ENCODE measurements at places on chromosomes 3 and 15.

DNA sequence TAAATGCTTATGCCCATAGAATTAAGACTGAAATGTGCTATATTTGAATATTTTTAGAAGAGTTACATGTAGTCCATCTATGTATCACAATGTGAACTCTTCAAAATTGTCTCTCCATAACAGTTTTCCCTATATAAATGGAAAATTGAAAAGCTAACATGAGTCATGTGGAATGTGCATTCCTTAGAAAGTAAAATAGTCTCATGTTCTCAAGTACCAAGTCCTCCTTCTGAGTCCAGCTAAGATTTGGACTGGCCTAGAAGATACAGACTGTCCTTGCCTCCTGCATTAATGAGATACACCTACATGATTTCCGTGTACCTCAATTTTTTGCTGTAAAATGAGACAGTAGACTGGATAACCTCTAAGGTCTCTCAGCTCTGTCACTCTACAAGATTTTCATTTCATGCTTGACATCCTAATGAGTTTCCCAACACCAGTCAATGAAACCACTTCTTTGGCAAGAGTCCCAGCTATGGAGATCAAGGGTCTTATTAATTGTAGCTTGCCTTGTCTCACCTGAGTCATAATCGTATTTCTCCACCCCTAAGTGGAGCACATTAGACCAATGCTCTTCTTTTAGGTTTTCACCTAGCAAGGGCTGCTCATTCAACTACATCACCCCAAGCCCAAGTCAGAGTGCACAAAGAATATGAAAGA is 350.6 kb upstream of the IL12A start:
- no peak for DNase-seq

DNA sequence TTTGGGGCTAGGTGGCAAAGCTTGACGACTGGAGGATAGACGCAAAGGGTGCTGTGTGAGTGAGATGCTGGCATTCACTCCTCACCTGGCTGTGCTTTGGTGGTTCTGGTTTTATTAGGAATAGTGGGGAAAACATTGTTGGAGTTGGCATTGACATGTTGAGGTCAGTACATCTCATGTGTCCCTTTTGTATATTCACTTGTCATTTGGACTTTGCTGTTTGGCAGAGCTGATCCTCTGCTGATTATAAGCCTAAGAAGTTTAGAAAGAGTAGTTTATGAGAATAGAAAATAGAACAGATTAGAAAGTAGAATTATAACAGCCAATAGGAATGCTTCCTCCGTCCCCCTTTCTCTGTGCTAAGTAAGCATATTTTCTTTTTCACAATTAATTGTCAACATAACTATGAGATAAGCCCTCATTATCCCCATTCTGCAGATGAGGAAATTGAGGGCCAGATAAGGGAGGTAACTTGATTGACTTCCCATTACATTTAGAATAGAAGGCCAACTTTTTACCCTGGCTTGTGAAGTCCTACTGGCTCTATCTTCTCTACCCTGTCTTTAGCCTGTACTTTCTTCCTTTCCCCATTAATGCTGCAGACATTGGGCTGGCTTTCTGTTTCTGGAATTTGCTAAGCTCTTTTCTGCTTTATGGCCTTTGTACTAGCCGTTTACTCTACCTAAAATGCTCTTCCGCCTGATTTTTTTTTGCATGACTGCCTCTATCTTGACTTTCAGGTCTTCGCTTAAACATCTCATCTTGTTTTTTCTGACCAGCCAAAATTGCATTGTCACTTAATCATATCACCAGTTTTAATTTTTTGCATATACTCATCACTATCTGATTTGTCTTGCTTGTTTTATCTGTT is 12.8 kb downstream of the ITPR1 start:
- DNase-seq: no peak

GRCh38 chr3:30453360-30454039 is 152.9 kb upstream of the TGFBR2 start:
- no peak for DNase-seq

DNA sequence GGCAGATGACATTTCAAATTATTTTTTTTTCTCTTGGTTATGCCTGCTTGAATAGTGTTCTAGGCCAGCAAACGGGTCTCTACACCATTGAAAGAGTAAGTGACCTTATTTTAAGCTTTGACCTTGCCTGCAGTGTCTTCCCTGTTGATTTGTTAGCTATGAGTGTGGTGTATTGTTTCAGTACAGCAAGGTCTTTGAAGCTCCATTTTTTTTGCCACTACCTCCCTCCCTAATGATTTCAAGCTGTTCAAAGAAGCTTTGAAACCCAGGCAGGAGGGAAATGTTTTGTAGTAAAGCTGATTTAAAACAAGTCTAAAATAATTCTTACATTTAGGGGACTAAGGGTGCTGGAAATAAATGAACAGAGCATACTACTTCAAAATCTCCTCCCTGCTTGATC is 1249.8 kb downstream of the ROBO1 start:
- no peak for DNase-seq

DNA sequence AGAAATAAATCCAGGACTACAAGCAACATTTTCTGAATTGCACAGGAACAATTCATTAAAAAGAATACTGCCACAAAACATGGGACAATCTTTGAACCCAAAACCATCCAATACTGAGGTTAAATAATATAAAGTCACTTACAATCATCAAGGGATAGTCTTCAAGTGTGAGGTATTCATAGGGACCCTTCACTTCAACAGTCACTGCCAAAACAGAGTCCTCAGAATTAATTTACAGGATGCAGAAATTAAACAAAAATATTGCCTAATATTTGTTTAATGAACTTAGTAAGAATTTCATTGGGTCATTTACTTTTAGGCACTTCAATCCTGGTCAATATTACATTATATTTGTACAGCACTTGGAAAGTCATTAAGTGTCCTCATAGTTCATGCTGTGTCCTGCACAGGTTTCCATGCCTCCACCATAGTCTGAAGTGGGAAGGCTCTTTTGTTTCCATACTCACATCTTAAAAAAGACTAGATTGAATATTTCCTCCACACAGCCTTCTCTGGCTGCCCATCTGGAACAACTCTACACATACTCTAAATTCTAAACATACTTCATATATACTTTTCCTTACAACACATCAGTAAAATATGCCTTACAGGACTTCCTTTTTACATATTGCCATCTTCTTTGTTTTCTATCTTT is 31.6 kb upstream of the VPS39 start:
- no peak for DNase-seq

DNA sequence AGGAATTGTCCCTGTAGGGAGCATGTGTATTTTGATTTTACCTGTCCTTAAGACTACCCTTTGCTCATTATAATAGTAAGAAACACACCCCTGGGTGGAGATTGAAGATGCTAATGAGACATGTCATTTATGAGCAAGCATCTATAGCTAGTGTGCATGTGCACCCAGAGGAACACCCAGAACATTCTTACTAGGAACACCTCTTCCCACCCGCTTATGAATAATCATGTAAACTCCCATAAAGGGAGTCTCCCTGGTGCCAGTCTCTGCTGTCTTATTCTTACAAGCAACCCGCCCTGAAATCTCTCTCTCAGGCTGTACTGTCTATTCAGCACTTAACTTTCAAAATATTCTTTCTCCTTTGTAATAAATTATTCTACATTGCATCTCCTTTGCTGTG is 1227.3 kb downstream of the ROBO1 start:
- no peak for DNase-seq

DNA sequence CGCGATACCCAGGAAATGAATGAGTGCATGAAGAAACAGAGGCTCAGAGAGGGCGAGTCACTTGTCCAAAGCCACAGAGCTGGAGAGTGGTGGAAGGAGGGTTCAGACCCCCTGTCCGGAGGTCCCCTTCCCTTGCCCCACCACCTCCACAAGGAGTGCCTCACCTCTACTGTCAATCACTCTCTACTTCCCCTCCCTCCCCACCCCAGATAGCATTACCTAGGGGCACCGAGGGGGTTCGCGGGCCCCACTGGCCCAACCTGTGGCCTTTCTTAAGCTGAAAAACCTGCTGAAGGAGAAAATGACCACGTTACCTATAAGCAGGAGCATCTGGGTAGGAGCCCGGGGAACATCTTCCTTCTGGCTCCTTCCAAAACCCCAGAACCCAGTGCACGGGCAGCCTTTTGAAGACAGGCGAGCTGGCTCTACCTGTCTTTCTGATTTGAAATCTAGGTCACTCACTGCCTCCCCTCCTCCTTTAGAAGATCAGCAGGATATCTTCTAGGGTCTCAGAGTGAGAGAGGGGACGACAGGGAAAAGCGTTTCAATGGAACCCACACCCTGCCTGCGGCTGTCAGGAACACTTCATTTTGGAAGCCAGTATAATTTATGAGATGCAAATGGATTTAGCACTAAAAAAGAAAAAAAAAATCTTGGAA is 89.9 kb upstream of the MEF2A start:
- no peak for DNase-seq

GRCh38 chr3:134696155-134696554 is 45.3 kb upstream of the KY start:
- no peak for DNase-seq

DNA sequence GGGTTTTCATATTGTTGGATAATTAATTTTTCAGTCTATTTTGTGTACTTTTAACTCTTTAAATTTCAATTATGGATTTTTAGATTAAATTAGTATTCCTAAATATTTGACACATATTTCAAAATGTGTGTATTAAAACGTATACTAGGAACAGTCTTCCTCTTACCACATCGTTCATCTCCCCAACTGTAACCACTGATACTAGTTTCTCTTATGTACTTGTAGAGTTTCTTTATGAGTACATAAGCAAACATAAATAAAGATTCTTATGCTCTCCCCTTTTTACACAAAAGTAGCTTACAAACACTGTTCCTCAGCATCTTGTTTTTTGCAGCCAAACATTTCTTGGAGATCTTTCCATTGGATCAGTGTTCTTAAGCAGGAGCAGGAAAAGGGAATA is 45.9 kb downstream of the CMSS1 start:
- no peak for DNase-seq

GRCh38 chr3:128009952-128010846 is 42.0 kb upstream of the SEC61A1 start:
- no peak for DNase-seq

DNA sequence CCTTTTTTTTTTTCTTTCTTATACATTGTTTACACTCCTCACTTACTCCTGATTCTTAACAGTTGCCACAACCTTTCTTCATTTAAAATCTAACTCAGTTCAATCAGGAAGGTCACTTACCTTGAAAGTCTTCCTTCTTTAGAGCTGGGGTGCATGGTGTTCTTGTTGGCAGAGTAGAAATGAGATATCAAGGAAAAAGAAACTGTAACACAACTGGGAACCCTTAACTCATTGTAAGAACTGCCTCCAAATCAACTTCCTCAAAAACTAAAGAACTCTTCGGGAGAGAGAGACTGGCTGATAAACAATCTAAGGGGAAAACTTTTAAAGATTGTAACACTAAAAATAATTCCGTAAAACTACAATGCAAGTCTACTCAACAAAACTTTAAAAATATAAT is 1.4 kb upstream of the APPL1 start:
- no peak for DNase-seq

- no peak for DNase-seq
These were observed 24.7 kb downstream of the MBNL1 start for GRCh38 chr3:152293347-152294006.

All from activated naive CD8-positive, alpha-beta T cell treated with anti-CD3 and anti-CD28 coated beads, Interleukin-2, amount 10 ng/mL, durations not matched to agents 7 days and 5 days (primary cell).